ENCODE measurements at places on chromosomes 2 and 18.

GRCh38 chr2:70643715-70644114 lies 90.1 kb upstream of the TGFA start:
- DNase-seq, result no peak

DNA sequence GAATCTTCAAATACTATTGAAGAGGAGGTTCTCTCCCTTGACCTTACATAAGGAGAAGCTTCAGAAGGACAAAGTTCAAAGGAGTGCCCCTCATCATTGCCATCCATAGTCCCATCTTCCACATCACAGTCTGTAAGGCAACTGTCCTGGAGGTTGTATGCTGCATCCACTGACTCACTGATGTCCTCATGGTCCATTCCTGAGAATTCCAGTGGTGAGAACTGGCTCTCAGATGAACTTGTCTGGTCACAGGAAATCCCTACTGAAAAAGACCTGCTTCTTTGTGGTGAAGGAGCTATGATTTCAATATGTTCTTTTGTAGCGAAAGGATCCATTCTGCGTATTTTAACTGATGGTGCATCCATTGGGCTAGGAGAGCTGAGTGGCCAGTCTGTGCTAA lies 52.2 kb downstream of the EIF2AK3 start:
- DNase-seq, result no peak

- no peak for DNase-seq
These were observed 59.2 kb downstream of the DOCK10 start for GRCh38 chr2:224982910-224983711.

- DNase-seq, result no peak
These were observed 265.7 kb downstream of the ICOS start for GRCh38 chr2:204202253-204202652.

- no peak for DNase-seq
These were observed 231.8 kb upstream of the PXDN start for GRCh38 chr2:1976112-1976511.

- no peak for DNase-seq
These were observed 202.4 kb downstream of the ETAA1 start for GRCh38 chr2:67599561-67599960.

DNA sequence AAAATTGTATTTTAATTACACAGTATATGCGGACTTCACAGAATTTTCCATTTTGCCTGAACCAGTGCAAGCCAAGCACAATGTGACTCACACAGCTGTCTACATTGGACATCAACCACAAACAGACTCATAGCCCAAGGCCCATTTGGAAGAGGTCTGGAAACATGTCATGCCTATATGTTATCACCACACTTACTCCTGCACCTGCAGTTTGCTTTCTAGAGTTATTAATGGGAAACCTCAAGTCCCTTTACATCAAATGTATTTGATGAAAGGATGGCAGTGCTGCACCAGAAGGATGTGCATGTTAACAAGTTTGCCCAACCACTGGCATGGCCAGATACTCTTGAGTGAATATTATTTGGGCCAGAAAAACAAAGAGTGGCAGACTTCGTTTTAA lies 548.9 kb upstream of the CDH2 start:
- DNase-seq, result no peak

- DNase-seq, result no peak
These were observed 334.5 kb downstream of the SMAD2 start for GRCh38 chr18:47595831-47596501.

GRCh38 chr2:174121175-174121574 lies 127.2 kb downstream of the OLA1 start:
- no peak for DNase-seq

GRCh38 chr2:62362561-62362960 lies 143.4 kb downstream of the TMEM17 start:
- no peak for DNase-seq

DNA sequence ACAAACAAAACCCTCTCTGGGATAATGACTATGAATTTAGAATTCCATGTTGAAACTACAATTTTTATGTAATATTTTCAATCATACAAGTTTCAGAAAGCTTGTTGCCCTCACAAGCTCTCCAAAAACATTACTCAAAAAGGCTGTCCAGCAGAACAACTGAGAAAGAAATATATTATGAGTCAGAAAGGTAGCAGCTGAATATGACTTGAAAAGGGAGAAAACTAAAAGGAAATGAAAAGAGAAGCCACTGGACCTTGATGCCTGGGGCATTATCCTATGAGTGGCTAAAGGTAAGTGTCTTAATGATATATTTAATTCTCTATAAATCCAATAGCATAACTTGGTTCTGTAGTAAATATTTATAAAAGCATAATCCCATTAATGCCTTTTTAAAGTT lies 61.8 kb downstream of the NXPH2 start:
- DNase-seq, result no peak

GRCh38 chr2:98649992-98650375 lies 41.6 kb downstream of the UNC50 start:
- no peak for DNase-seq

GRCh38 chr2:241257419-241258032 lies 57.9 kb downstream of the HDLBP start:
- no peak for DNase-seq

DNA sequence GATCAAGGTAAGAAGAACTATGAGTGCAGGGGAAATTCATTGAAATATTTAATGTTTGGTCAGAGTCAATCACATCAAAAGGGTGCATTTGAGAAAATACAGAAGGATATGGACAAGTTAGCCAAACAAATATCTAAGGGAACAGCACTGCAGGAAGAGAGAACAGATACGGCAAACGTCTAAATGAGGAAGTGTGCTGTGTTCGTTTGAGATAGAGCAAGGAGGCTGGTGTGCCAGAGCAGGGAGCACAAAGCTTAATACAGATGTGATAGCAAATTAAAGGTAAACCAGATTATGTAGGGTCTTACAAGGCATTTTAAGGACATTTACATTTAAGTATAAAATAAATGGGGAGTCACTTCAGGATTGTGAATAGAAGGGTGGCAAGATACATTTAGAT lies 241.3 kb upstream of the ZNF804A start:
- no peak for DNase-seq

DNA sequence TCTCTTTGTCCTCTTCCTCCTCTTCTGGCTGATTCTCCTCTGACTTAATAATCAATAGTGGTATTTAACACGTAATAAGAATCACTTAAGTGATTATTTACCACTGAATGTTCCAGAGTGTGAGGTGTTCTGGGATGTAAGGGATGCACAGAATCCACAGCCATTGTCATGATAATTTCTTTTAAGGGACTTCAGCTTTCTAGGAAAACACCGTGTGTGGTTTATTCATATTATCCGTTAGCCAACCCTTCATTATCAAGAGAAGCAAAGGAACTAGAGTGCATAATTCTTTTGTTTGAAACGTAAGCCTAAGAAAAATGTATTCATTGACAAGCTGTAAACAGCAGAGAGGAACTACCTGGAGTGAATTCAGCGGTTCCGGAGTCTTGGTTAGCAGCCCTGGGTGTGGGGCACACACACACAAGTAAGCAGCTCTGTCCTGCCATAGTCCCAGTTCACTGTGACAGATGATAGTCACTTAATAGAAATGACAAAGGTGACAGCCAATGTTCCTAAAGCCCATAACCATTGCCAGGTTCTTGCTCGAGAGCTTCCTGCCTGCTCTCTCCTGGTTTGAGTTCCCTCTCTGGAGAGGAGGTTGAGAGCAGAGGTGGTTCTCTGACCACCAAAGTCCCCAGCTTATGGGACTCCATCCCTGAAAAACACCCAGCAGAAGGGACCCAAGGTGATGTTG lies 101.9 kb downstream of the ACOXL start:
- DNase-seq, result no peak

GRCh38 chr2:108324531-108325255 lies 36.0 kb downstream of the SULT1C2 start:
- DNase-seq, result no peak

DNA sequence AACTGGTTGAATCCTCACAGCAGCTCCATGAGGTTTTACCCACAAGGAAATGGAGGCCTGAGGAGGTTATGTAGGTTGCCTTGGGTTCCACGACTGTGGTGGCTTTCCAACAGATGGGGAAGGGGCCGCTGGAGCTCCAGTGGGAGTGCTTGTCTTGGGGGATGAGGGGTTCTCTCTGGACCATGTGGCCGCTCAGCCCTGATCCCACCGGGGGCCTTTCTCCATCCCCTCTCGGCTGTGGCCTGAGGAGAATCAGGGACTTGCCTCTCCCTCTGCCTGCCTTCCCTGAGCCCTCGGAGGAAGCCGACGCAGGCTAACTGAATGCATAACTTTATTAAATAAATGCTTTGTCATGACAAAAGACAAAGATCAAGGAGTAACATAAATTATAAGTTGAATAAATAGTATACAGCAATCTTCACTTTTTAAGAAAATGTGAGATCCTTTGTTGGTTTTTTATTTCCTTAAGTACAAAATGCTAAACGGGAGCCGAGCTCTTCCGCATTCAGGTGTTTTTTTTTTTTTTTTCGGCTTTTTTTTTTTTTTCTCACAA lies 23.5 kb downstream of the IGFBP5 start:
- no peak for DNase-seq

- DNase-seq, result no peak
These were observed 30.5 kb downstream of the DNMT3A start for GRCh38 chr2:25310965-25311864.

DNA sequence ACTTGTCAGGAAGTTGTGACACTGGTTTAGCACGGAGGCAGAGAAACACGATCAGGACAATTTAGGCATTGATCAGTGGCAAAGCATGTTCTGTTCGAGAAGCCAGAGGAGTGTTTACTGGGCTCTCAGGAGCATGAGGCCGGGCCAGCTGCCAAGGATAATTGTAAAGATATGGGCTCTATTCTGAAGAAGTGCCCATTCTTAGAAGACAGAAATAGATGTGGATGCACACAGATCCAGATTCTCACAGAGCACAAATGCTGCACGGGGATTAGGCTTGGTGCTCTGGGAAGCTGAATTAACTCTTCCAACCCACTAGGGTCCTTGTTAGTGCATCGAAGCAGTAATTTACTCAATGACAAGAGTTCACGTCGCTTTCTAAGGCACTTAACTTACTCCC lies 16.2 kb downstream of the AFF3 start:
- DNase-seq, result no peak

DNA sequence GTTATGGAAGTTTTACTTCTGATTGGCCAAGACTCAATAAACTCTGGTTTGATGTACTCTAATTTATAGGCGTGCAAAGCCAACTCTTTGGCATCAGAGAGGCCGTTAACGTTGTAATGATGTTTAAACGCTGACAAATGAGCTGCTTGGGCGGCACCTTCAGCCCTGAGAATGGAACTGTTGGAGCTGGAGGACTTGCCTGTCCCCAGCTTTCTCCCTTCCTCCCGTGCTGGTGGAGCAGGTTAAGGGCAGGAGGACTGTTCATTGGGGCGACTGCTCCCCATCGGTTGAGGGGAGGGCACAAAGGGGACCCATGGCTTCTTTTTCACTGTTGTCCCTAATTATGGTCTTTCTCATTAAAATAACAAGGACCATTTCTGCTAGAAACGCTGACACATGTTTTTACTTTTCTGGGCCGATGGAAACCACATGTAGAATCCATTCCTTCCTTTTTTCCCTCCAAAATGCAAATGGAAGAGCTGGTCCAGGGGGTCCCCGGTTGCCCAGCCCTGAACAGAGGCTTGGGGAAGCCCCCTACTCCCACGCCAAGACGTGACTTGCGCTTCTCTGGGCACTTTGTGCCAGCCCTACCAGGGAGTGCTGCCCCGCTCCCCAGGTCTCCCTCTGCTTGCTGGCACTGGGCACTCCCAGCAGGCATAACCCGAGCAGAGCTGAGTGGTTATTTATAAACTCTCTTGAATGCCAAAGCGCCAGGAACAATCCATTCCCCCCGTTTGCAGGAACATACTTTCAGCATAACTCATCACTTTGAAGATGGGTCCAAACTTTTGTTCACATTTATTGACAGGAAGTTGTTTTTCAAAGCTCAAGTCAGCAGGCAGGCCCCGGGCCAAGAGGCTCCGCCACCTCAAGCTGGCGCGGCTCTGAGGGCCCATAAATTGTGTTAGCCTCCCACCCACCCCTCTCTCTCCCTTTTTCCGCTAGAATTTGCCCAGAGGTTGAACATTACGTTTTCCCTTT lies 170.1 kb downstream of the ASB1 start:
- peak; percentile 71 for DNase-seq

DNA sequence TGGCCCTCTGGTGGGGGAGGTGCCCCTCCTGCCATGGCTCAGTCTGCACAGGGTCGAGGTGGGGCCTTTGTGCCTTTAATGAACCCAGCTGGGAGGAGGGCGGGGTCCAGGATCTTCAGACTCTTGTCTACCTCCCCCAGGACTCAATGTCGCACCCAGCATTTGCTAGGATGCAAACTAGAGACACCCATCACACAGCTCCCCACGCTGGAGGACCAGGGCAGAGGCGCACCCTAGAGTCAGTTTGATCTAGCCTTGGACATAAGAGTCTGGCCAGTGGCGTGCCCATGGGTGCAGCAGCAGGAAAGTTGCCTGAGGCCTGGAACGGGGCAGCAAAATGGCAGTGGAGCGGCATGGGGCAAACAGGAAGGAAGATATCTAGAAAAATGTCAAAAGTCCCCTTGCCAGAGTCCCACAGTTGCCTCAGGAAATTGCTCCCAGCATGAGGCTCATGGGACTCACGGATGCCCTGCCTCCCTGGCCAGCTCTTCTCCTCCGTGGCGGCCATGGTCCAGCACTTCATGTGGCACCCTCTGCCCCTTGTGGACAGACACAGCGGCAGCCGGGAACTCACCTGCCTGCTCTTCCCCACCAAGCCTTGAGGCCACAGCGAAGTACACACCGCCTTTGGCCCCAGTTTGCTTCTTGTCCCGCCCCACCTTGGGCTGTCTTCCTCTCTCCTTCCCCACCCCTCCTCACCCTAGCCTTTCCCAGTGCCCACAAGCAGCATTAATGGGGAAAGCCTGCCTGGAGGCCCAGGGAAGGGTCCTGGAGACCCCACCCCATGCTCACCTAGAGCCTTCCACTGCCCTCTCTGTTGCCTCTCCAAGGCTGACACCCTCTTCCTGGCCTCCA lies 17.7 kb downstream of the SH2D6 start:
- DNase-seq, result no peak

Measured in psoas muscle (tissue), 8 donors.